ENCODE measurements at places on chromosomes 7 and 10.

DNA sequence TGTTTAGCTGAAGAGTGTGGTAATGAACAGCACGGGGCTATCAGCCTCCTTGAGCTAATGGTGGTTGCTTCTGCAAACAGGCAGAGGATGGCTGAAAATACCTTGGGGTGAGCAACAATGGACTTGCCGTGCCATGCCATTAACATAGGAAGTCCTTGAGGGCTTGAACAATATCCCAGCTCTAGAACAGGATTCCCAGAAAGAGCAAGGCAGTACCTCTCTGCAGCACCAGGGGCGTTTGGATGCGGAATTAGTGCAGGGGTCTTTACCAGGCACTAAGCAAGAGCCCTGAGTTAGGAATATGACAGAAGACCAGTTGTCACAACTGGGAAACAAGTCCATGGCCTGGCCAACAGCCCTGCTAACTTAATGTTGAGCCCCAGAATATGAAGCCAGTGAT is 143.2 kb upstream of the COBL start:
- no peak for DNase-seq

DNA sequence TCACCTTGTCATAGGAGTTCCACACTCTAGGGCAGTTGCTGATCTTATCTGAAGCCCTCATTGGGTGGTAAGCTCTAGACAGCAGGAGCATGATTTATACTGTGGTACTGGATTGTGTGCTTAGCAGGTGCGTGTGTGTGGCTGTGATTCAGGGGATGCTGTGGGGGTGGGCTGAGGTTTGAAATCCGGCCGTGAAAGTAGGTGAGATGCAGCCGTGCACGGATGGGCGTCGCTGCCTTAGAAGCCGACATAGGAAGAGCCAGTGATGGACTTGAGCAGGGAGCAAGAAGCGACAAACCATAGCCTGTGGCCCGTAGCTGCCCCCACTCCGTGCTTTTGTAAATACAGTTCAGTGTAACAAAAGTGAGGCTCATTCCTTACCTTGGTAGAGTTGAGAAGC is 38.2 kb downstream of the PROSER2 start:
- DNase-seq = no peak

GRCh38 chr7:71303566-71303965 is 171.6 kb downstream of the GALNT17 start:
- no peak for DNase-seq

GRCh38 chr7:90465816-90466215 is 3.6 kb upstream of the PTTG1IP2 start:
- no peak for DNase-seq

DNA sequence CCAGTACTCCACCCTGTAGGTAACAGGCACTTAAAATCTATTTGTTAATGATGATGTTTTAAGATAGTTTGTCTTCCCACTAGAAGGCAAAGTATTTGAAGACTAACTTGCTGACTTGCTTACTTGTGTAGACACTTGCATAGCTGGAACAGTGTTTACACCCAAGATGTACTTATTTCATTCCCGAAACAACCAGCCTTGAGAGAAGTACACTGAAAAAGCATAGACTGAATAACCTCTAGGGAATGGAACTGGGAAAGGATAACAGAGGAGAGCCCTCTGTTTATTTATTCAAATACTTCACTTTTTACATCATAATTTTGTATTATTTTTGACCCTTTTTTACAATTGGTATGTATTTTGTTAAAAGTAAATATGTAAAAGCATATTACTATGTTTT is 33.1 kb upstream of the TMEM26 start:
- DNase-seq = no peak

DNA sequence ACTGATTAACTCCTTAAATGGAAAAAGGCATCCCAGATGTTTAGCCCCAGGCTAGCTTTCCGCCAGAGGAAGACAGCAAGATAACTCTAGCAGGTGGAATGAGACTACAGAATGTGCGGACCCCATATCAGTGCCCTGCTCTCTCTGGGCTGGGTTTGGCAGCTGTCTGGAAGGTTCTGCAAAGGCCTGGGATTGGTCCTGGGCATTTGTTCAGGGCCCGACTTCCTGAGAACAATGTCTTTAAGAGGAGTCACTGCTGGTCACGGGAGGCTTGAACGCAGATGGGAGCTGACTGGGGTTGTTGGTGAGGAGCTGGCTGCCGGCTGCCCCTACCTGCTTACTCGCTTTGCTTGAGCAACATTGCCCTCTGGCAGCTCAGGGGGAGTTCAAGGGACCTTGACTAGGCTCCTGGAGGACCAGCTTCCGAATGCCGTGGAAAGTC is 130.6 kb upstream of the BTBD16 start:
- DNase-seq = peak; percentile 72

- no peak for DNase-seq
Observed at GRCh38 chr7:117114272-117114671, 161.0 kb downstream of the ST7 start.

- DNase-seq = no peak
Observed at GRCh38 chr7:155545348-155545747, 1.0 kb downstream of the CNPY1 start.

- DNase-seq = no peak
Observed at GRCh38 chr10:97774811-97775294, 3.1 kb upstream of the SFRP5 start.

GRCh38 chr10:10804998-10805740 is 212.5 kb upstream of the CELF2 start:
- peak; percentile 78 for DNase-seq

DNA sequence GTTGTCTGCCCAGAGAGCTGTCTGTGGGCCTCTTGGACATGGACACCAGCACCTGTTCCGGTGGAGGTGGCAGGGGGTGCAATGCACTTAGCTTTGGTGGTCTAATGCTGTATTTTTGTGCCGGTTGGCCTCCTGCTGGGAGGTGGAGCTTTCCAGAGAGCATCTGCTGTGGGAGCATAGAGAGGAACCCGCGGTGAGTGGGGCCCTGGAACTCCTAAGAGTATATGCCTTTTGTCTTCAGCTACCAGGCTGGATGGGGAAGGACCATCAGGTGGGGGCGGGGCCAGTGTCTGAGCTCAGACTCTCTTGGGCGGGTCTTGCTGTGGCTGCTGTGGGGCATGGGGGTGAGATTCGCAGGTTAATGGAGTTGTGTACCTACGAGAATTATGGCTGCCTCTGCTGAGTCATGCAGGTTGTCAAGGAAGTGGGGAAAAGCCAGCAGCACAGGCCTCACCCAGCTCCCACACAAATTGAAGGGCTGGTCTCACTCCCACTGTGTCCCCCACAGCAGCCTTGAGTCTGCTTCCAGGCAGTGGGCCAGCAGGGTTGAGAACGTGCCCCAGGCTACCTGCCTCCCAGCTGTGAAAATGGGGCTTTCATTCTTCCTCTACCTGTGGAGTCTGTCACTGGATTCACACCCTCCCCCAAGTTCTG is 29.0 kb downstream of the JAKMIP3 start:
- DNase-seq = no peak

DNA sequence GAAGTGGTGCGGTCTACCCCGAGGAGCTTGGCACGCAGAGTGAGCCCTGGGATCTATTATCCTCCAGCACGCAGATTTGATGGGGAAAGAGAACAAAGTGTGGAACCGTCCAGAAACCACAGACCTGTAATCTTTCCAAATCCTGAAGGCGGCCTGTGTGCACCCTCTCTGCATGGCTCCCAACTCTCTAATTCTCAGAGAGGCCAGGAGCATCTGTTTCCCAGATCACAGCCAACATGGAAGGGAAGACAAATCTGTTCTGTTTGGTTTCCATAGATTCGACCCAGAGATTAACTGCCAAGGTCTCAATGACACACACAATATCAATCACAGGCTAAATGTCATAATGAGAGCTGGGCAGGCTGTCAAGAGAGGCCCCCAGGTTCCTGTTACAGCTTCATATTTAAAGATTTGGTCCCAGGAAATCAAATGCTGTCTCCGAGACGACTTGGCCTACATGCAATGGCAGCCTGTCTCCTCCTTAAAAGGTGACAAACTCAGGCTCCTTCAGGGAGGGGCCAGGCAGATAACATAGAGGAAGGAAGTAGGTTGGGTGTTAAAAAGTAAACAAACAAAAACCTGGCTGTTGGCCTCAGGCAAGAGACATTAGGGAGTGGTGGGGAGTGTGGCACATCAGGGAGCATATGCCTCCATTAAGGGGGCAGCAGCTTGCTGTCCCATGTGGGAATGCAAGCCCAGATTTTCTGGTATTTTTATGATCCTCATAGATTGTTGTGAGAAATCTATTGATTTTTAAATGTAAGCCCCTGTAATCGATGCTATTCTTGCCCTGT is 48.8 kb upstream of the SAMD8 start:
- DNase-seq = no peak

DNA sequence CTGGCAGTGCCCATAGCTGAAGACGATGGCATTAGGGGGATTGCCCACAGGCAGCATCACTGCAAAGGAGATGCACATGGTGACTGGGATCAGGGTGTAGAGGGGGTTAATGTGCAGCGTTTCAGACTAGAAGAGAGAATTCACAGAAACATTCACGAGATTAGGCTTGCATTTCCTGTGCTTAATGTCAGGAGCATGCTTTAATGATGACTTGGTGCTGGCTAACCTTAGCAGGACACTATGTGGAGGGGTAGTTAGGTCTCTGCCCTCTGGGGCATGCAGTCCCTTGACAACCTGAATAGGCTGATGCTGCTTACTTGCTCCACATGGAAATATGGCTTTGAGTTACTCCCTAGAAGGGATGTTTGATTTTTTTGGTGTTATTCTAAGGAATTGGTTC is 21.8 kb downstream of the STMP1 start:
- DNase-seq = peak; percentile 10

GRCh38 chr10:44962870-44963738 is 3.5 kb downstream of the RASSF4 start:
- no peak for DNase-seq

DNA sequence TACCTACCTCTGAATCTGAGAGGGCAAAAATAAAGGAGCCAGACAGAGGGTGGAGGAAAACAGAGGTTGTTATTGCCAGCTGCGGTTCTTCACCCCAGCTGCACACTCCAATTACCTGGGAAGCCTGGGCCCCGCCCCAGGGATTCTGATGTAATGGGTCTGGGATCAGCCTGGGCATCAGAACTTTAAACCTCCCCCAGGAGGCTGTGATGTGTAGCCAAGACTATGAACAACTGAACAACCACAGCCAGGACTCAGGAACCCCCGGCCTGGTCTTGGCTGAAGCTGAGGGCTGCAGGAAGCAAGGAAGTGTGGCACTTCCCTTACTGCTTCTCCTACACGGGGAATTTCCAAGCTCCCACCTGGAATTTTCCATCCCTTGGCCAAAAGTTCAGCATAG is 89.3 kb downstream of the HIP1 start:
- DNase-seq = no peak

DNA sequence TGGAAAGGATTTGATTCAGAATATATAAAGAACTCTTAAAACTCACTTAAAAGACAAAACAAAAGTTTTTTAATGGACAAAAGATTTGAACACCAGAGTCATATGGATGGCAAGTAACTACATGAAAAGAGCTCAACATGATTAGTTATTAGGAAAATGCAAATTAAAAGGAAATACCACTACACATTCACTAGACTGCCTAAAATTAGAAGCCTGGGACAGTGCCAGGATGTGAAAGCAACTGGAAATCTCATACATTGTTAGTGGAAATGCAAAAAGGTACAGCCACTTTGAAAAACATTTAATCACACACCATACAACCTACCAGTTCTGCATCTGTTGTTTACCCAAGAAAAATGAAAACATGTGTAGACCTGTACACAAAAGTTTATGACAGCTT is 48.8 kb downstream of the RALA start:
- no peak for DNase-seq

DNA sequence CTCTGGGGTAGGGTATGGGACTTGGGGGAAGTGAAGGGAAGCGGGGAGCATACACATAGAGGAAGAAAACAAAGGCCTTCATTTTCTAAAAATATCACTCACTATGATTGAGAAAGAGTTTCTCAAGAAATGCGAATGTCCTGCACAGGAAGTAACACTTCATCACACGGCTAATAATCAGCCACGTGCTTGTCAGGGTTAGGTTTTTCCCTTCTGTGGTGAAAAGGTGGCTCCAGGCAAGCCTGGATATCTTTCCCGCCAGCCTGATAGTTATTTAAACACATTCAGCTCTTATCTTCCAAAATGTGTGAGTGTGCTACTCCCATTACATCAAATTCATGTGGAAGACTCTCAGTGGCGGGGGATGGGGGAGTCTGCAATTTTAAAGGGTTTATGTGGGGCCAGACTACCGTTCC is 166.4 kb upstream of the ADO start:
- no peak for DNase-seq

GRCh38 chr7:47944536-47945260 is 3.6 kb downstream of the PKD1L1 start:
- DNase-seq = no peak

DNA sequence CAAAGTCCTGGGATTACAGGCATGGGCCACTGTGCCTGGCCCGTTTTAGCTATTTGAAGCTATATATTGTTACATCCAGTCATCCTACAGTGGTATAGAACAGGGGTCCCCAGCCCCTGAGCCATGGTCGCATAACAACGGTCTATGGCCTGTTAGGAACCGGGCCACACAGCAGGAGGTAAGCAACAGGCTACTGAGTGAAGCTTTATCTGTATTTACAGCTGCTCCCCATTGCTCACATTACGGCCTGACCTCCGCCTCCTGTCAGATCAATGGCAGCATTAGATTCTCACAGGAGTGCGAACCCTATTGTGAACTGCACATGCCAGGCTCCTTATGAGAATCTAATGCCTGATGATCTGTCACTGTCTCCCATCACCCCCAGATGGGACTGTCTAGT is 26.3 kb upstream of the TSPAN33 start:
- DNase-seq = no peak

- DNase-seq = no peak
Observed at GRCh38 chr7:68152205-68152604, 1155.6 kb downstream of the TYW1 start.

- DNase-seq = no peak
Observed at GRCh38 chr7:6531492-6532279, 19.6 kb downstream of the GRID2IP start.

DNA sequence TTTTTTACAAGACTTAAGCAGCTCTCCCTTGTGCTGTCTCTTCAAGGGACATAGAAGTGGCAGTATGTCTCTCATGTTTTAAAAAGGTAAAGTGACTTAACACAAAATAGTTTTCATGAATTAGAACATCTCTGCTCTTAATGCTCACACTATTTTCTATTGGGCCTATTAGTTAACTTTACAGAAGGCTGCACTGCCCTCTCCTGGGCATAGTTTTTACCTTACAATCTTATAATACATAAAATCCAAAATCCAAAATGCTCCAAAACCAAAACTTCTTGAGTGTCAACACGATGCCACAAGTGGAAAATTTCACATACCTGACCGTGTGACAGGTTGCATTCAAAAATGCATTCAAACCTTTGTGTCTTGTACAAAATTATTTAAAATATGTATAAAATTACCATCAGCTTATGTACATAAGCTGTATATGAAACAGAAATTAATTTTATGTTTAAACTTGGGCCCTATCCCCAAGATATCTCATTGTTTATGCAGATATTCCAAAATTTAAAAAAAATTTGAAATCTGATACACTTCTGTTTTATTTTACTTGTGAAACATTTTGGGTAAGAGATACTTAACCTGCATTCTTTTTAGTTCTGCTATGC is 25.8 kb downstream of the TES start:
- DNase-seq = peak; percentile 58
